ENCODE measurements at places on chromosomes 7 and 10.

GRCh38 chr7:96169439-96169838 lies 152.5 kb downstream of the SLC25A13 start:
- no peak for DNase-seq

DNA sequence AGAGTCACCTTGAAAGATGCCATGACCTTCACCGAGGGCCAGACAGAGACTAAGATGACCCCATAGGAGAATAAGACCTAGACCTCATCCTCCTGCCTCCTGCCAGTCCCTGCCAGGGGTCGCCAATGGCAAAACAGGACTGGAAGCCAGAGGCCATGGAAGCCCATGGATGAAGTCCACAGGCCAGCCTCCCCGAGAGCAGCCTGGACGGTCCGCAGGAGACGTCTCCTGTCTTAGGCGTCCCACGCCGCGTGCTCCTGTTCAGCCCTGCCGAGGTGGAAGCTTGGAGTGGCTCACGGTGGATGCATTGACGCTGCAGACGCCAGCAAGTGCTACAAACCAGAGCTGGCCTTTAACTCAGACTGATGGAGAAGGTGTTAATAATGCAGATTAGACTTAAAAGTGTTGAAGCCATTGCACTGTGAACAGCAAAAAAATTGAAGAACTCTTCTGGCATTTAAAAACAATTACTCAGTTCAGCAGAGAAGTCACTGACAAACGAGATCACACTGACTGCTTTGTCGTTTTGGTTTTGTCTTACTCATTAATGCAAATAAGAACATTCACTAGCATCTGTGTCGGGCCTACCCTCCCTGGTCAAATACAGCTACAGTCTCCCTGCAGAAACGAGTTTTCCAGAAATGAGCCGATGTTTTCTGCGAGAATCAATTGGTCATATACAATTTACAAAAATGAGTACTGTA lies 38.1 kb upstream of the FAM20C start:
- DNase-seq = no peak

- DNase-seq = no peak
Observed at GRCh38 chr10:4670737-4671136, 155.3 kb upstream of the AKR1E2 start.

DNA sequence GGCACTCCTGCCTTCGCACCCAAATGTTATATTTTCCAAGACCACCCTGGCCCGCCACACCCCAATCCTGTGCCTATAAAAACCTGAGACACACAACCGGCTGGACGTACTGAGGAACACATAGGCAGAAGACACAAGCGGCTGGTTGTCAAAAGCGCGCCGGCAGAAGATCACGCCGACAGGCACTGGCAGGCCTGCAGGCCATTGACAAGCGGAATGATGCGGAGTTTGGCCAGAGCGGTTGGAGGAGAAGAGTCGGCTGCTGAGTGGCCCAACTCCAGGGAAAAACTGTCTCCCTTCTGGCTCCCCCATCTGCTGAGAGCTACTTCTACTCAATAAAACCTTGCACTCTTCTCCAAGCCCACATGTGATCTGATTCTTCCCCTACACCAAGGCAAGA lies 39.7 kb upstream of the SAMD8 start:
- no peak for DNase-seq

GRCh38 chr7:29587195-29587808 lies 23.7 kb downstream of the PRR15 start:
- no peak for DNase-seq

DNA sequence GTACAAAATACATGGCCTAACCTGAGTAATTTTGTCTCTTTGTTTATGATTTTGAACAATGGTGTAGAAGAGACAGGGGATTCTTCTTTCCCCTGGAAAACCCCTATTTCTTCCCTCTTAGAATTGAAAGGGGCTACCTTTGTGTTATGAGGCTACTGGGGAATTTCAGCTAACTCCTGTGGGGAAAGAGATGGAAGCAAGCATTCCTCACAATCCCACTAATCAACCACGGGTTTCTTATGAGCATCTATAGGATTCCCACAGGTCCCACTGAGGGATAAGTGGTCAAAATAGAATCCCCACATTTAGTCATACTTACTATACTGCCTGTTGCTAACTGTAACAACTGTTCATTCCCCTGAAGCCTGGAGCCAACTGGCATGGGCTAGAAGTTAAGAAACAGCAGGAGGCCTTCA lies 32.2 kb upstream of the ITGB8 start:
- no peak for DNase-seq

DNA sequence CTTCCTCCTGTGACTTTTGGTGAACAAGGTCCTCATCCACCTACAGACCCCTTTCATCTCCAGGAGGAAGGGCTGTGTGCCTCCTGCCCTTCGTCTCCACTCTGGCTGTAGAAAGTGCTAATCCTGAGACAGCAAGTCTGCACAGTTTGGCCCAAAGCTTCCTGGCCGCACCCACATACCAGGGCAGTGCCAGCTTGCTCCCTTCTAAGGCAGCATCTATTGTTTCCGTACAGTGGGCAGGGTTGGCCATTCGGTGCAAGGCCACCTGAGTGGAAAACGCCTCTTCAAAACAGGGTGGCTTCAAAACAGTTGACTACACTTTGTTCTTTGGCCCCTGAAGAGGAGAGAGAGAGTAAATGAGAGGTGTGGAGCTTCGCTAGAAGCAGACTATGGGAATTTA lies 134.1 kb upstream of the KLF14 start:
- no peak for DNase-seq

- no peak for DNase-seq
Observed at GRCh38 chr10:110506448-110506847, 8.7 kb downstream of the DUSP5 start.

GRCh38 chr7:23114896-23115295 lies 9.3 kb downstream of the KLHL7 start:
- DNase-seq = no peak

GRCh38 chr7:13293264-13294002 lies 606.0 kb downstream of the ARL4A start:
- DNase-seq = no peak

DNA sequence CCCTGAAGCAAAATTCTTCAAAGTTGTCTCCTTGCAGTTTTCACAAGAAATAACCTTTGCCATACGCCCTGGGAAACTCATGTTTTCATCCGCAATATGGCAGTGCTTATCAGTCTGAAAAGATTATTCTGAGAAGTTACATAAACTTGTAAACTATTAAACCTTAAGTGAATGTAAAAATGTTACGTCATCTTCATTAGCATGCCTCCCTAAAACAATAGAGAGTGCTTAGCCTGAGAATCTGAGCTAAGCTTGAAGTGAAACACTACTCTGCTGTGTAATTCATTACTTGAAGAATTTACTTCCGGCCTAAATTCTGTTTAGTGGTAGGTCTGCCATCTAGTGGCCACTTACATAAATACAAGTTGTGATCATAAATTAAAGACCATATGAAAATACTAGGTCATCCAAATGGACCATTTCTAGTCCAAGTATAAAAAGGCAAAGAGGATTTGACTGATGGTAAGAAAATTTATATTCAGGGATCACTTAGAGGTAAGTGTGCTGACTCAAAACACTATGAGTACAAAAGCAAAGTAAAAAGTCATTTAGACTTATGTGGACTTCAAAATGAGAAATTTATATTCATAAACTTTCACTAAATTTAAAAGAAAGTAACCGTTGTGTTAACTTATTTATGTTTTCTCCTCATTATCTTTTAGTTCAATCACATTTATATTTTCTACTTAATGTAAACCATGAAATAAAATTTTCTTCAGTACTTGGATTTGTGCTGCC lies 745.1 kb upstream of the LRRTM3 start:
- DNase-seq = peak; percentile 21

DNA sequence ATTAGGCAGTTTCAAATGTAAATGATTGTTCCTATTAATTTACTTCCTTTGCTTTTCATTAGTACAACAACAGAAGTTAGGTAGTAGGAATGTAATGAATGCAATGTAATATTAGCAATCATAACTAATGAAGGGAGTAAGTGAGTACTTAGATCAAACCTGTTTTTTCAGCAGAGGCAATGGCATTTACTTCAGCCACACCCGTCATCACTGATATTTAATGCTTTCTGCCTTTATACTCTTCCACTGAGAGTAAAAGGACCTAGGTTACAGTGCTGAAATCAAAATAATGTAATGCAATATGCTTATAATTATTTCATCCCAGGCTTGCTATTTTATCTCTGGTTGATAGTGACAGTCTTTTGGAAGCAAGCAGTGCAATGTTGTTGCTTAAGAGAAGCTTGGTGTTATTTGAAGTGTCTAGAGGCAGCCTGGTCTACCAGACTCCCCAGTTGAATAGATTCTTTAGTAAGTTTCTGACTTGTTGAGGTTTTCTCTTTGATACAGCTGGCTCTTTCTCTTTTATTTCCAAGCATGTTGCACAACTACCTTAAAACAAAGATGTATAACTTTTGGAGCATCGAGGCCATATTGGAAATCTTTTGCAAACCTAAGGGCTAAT lies 149.4 kb downstream of the RNLS start:
- DNase-seq = no peak

DNA sequence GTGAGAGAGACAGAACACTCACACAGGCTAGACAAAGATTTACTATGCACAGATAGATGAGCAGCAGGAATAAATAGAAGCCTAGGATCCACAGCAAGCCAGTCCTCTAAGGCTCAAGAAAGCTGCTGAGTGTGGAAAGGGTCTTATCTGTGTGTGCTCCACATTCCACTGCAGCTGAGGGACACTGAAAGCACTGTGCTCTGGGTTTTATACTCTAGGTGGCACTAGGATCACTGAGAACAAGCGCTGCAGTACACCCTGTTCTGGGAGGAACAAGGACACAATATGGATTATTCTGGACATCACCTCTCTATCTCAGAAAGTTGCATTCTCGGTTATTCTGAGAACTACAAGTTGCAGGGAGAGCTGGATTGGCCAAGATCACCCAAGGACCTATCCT lies 4.9 kb upstream of the KLHL7 start:
- no peak for DNase-seq

DNA sequence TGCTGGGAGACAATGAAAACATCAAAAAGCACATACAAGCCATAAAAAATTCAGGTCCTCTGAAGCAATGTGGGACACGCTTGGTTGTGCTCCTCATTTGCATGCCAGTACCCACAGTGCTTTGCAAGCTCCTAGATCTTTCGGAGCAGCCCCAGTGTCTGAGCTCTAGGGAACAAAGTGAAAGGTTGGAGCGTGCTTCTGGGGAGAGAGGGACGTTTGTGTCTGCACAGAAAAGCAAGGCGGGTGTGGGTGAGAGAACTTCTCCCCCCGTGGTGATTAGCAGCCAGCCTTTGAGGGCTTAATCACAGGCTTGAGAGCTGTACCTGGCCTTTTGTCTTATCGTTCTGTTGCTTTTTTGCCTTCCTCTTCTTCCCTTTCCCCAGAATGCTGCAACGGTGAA lies 76.7 kb upstream of the HABP2 start:
- no peak for DNase-seq

- DNase-seq = no peak
Observed at GRCh38 chr7:17415955-17416354, 117.5 kb downstream of the AHR start.

DNA sequence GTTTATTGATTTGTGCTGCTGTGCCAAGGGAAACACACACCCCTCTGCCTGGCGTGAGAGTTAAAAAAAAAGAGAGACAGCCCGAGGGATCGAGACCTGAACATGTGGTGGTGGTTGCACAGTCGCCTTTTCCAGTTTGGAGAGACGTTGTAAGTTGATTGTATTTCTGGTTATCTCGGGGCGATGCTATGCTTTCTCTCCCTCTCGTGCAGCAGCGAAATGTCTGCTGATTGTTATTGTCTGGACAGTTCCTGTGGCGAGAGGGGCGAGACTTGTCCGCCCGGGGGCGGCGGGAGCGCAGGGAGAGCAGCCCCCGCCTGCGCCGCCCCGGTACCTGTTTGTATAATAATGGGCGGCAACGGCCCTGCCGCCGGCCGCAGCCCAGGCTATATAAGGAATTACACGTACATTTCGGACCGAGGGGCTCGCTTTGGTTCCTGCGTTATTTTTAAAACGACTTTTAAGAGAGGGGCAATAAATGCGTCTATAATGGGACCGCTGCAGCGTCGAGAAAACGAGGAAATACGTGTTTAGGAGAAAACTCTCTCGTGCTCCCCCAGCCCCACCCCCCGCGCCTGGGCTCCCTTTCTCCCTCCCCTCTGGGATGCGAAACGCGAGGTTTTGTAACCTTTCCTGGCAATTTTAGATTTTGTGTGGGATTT lies 1.7 kb downstream of the ZEB1 start:
- DNase-seq = peak; percentile 22

DNA sequence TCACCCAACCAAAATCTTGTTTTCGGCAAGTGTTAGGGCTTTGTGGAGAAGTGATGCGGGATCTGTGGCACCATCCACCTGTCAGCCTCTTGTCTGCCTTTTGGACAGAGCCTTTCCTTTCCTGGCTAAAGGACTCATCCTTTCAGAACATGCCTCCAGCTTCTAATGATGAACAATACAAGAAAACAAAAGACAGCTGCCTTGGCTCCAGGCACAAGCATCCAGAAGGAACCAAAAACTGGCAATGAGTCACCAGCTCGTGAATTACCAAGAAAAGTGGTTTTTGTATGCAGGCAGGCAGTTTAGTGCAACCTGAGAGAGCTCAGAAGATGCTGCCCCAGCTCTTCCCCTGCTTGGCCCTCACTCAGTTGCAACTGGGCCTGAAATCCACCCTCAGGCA lies 84.6 kb upstream of the NAMPT start:
- peak; percentile 41 for DNase-seq

GRCh38 chr10:101489355-101489754 lies 98.7 kb downstream of the POLL start:
- DNase-seq = no peak

GRCh38 chr10:33889371-33889770 lies 554.9 kb upstream of the NRP1 start:
- DNase-seq = no peak

DNA sequence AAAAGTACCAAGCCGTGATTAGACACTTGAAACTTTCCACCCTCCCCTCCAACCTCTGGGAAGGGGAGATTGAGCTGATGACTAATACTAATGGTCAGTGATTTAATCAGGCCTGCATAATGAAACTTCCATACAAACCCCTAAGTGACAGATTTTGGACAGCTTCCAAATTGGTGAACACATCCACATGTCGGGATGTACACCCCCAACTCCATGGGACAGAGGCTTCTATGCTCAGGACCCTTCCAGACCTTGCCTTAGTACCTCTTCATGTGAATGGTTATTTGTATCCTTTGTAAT lies 4.8 kb downstream of the NUB1 start:
- no peak for DNase-seq

DNA sequence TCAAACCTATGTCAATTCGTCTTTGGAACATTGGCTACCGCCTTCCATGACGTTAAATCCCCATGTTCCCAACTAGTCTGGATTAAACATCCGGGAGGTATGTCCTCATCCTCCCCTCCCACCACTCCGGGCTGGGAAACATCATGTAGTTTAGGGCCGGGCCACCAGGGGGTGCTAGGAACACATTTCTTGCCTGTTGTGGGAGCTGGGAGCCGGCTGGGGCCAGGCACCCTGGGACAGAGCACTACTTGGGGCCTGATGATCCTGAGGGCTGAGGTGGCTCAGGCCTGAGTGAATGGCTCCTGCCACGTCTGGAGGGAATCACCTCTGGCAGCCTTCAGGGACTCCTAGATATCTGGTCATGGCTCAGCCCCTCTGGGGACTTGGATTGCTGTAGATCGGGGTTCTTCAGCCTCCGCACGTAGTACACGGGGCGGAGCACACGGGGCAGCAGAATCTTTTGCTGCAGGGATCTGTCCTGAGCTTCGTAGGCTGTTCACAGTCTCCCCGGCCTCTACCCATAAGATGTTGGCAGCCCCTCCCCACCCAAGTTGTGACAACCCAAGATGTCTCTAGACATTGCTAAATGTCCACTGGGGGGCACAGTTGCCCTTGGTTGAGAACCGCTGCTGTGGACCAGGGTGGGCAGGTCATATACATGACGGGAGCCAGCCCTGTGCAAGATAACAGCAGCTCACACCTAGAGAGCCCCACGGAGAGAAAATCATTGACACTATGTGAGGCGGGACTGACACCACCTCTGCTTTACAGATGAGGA lies 141.2 kb upstream of the ZNF716 start:
- peak; percentile 17 for DNase-seq
